ENCODE measurements at places on chromosomes 1 and 21. TPM values are rescaled to one million over a fixed set of nuclear protein-coding genes. Genes with fewer than 3 reads are reported as not detected.

- no peaks in the 10 kb centered on the region for H3K36me3 ChIP-seq
- H3K27ac ChIP-seq, result peak overlapping the region; percentile 85
- H3K27me3 ChIP-seq, result no peaks in the 10 kb centered on the region
- H3K4me1 ChIP-seq, result peaks cover 36% of the 10 kb centered on the region
- no peak for DNase-seq
These were observed 124.5 kb downstream of the CRB1 start for GRCh38 chr1:197392541-197392940.

DNA sequence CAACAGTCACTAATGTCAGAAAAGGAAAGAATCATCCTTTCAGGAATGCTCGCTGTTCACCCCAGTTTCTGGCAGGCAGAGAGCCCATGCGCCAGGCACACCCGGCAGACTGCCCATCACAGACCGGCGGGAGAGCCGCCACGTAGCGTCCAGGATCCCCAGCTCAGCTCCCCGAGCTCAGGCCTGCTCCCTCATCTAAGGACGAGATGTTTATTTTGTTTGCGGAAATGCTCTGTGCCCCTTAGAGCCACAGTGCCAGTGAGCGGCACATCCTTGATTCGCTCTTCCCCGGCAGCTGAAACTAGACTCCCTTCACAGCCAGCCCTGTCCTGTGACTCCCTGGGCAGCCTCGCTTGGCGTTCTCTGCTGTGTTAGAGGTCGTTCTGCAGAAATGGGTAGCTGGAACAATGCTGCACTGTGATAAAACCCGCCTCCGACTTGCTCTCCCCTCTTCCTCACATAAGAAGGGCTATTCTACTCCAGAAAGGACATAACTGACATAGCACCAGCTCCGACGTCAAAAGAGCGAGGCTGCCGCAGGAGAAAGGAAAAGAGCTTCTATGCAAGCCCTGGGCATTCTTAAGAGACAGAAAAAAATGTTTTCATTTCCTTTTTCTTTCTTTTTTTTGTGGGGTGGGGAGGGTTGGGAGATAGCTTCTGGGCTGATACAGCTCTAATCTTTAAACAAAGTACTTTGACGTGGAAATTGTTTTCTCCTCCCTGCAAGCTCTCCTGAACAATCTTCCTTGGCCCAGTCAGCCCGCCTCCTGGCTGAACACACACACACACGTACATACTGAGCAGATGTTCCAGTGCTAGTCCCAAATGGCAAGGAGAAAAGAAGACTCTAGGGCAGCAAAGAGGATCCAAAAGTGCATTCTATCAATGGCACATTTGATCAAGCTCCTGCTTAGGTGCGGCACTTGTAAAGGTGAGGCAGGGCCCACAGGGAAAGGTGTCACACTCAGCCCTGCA, 37.2 kb downstream of the MRAP start:
- no peaks in the 10 kb centered on the region for H3K27me3 ChIP-seq
- DNase-seq, result no peak
- no peak overlapping the region for H3K4me3 ChIP-seq

SH2D1B gene
- total RNA-seq, result 0.29 TPM

- DNase-seq, result no peak
- no peaks in the 10 kb centered on the region for H3K36me3 ChIP-seq
- H3K4me1 ChIP-seq, result no peaks in the 10 kb centered on the region
- no peaks in the 10 kb centered on the region for H3K27me3 ChIP-seq
- no peak overlapping the region for H3K4me3 ChIP-seq
These were observed 136.2 kb downstream of the ZC3H11B start for GRCh38 chr1:219476716-219477115.

FAM43B gene
- not detected for total RNA-seq
